Stimulated activated CD8-positive, alpha-beta memory T cell treated with anti-CD3 and anti-CD28 coated beads, Interleukin-7, amount 100 ng/mL, for 4 hours (primary cell): ENCODE measurements at places on chromosomes 1 and 21.

DNA sequence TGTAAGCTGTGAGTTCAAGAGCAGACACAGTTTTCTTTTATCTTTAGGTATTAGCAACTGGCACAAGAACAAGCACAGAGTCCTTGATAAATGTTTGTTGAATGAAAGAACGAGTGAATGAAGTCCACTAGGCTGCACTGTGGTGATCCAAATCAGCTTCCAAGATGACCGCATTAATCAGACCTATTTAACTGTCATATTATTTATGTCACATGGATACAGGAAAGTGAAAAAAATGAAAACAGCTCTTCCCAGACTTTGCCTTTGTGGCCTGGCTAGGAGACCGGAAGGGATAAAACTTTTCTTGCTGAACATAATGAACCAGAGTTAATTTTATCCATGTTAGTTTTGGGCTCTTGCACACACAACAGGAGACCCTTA lies 261.3 kb downstream of the TNR start:
- DNase-seq, result no peak

DNA sequence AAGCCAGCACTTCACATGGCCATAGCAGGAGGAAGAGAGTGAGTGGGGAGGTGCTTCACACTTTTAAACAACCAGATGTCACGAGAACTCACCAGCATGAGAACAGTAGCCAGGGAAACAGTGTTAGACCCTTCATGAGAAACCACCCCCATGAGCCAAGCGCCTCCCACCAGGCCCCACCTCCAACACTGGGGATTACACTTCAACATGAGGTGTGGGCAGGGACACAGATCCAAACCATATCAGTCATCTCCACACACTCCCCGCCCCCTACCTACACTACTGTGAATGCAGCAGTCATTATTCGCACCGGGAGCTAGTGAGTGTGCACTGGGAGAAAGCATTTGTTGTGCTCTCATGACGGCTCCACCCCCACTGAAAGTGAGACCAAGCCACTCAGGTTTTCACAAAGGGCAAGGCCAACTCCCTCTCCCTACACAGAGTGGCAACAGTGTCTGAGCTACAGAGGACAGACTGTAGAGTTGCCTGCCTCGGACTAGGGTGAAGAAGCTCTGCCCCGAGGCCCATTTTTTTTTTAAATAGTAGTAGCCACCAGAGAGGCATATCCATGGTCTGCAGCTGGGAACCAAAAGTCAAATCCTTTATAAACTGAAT lies 125.6 kb downstream of the BARHL2 start:
- no peak for DNase-seq

DNA sequence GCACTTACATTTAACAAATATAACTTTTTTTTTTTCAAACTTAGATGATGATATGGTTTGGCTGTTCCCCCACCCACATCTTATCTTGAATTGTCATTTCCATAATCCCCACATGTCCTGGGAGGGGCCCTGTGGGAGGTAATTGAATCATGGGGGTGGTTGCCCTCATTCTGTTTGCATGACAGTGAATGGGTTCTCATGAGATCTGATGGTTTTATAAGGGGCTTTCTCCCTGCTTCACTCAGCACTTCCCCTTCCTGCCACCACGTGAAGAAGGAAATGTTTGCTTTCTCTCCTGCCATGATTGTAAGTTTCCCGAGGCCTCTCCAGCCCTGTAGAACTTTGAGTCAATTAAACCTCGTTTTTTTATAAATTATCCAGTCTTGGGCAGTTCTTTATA lies 432.6 kb downstream of the AMY1C start:
- DNase-seq, result no peak

DNA sequence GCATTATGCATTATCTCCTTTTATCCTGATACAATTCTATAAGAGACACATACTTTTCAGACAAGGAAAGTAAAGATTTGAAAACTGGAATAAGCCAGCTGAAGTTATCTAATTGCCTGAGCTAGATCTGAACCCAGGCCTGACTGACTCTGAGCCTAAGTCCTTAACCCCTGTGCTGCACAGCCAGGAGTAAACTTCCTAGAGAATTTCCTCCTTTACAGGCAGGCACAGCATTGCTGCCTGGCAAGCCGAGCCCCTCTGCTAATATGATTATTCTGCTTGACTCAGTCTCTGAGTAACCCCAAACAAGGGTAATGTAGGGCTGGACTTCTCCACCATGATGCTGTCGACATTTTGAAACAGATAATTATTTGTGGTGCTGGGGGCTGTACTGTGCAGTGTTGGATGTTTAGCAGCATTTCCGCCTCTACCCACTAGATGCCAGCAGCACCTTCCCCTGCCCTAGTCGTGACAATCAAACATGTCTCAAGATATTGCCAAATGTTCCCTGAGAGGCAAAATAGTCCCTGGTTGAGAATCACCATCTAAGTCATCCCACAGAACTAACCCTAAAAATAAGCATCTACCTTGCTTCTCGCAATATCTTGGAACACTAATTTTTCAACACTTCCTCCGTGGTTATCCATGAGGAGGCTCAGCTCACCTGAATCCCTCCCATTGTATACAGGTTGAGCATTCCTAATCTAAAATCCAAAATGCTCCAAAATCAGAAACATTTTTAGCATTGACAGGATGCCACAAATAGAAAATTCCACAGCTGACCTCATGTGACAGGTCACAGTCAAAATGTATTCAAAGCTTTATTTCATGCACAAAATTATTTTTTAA lies 18.5 kb downstream of the CAMK1G start:
- no peak for DNase-seq

DNA sequence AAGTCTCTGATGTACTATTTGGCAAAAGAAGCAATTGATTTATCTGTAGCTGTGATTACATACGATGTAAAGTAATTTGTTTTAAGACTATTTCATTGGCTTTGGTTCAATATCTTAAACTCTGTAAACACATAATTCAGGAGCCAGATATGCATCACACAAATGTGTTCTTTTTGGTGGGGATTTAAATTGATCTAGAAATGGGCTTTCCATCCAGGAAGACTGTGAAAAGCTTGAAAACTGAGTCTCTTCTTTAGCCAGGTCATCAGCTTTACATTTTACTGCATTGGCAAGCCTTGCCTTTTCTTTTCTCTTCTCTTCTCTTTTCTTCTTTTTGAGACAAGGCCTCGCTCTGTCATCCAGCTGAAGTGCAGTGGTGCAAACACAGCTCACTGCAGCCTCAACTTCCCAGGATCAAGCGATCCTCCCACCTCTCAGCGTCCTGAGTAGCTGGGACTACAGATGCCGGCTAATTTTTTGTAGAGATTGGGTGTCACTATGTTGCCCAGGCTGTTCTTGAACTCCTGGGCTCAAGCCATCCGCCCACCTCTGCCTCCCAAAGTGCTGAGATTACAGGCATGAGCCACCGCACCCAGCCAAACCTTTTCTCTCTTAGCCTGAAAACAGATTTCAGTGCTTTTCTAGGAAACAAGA lies 1.4 kb downstream of the RCAN3 start:
- no peak for DNase-seq

- peak; percentile 44 for DNase-seq
Observed at GRCh38 chr1:182601416-182601786, 2.8 kb downstream of the RGS16 start.

DNA sequence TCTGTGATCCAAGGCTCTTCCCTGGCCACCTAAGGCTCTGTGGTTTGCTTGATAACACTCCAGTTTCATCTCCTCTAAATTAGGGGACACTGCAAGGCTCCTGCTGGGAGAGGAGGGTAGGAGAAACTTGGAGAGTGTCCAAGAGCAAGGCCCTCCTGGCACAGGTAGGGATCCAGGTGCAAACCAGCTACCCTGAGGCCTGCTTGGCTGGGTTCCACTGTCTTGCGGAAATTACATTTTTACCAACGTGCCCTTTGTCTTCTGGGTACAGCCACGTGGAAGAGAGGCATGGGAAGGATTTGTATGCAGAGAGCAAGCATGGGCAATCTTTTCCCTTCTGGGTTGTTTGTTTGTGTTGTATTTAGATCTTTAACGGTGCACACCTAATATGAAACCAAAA lies 132.5 kb downstream of the PRDM2 start:
- DNase-seq, result no peak

DNA sequence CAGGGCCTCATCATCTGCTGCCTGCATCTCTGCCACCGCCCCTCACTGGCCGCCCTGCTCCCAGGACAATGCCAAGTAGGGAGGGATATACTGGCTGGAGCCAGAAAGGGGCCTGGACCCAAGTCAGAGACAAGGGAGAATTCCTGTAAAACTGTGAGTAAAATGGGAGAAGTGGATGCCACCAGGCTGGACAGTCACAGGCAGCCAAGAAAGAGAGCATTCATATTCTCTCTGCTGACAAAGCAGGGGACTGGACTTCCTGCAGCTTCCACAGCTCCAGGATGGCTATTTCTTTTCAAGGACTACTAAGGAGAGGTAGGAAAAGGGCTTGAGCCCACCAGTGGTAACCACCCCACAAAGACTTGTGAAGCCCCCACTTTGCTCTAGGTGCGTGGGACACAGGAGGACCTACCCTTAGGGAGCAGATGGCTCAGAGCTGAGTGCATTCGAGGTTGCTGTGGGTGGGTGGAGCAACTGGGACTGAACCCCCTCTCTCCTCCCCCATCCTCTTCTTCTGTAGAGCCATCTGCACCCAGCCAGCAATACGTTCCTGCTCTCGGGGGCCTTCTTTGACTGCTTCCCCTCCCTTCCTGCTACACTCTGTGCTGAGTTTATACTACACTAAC lies 57.5 kb downstream of the GLIS1 start:
- DNase-seq, result no peak

DNA sequence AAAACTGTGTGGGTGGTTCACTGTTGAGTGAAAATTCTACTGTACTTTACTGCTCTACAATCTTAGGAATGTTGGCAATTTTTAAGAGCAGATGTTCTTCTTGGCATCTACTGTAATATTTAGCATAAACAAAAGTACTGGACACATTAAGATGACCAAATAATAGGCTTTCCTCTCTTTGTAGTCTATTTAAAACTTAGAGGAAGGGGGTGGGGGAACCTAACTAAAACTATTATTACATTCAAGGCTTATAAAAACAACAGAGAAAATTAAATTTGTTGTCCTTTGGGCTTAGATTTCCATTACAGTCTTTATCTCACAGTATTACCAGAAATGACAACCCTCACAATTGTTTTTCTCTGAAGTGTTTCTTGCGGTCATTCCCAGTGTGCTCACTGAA lies 181.2 kb downstream of the PLPPR4 start:
- DNase-seq, result no peak

- no peak for DNase-seq
Observed at GRCh38 chr1:152084853-152085252, 4.0 kb downstream of the TCHHL1 start.

DNA sequence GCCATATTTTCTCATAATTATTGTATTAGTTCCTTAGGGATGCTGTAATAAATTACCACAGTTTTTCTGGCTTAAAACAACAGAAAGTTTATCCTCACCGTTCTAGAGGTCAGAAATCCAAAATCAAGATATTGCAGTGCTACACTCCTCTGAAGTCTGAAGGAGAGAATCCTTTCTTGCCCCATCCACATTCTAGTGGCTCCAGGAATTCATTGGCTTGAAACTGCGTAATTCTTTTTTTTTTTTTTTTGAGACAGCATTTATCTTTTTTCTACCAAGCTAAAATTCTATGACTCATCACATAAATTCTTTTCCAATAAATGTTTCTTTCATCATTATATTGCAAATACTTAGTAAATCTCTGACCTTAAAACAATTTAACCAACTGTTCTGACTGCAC lies 451.0 kb upstream of the RGS18 start:
- no peak for DNase-seq
